ENCODE measurements at places on chromosomes 12 and 14.

- no peak for DNase-seq
Observed at GRCh38 chr14:105492031-105492970, 1.3 kb downstream of the TEDC1 start.

DNA sequence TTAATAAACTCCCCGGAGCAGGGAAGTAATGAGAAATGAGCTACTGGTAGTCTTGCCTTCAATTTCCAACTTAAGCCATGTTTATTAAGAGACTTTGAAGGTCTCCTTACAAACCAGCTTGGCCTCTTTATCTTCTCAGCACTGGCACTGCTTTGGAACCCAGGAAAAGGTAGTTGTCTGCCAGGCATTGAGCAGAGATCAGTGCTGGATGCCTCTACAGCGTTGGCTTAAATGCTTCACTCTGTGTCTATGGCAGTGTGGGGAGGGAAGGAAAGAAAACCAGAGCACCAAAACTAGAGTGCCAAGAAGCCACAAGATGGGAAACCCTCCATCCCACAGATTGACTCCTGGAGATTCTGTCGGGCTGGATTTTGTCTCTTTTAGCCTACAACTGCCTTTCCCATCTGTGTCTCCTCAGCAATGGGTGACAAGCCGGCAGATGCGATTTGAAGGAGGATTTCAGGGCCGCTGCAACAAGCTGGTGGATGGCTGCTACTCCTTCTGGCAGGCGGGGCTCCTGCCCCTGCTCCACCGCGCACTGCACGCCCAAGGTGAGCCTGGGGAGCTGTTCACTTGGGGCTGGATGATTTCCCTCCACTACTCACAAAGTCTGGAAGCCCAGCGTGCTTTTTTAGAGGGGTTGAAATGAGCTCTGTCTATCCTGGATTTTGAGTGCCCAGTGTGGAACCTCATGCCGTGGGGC lies 57.3 kb downstream of the FNTB start:
- DNase-seq = no peak

- no peak for DNase-seq
Observed at GRCh38 chr14:75773046-75773445, 112.0 kb downstream of the TTLL5 start.

GRCh38 chr12:9687228-9687627 lies 17.7 kb downstream of the CLEC2D start:
- DNase-seq = no peak

DNA sequence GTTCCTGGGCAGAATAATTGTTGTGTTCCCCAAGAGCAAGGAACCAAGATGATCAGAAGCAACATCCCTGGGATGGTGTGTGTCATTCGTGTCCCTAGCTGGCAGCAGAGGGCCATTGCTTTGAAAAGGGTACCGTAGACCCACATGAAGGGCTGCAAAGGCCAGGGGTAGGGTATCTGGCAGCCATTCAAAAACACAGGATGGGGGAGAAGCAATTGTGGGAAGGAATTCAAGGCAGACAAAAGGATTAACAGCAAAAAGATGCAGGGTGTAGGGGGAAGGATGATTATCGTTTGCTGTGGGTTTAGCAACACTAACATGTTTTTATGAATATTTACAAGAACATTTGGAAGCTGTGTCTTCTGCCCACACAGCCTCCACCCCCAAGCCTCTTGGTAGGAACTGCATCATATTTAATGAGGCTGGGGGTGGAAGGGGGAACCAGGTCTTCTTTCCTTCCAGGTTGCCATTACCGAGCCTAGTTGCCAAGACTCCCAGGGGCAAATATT lies 169.0 kb upstream of the G2E3 start:
- no peak for DNase-seq

GRCh38 chr12:111788178-111788654 lies 21.5 kb downstream of the ALDH2 start:
- no peak for DNase-seq

GRCh38 chr12:28780096-28780495 lies 369.0 kb upstream of the FAR2 start:
- no peak for DNase-seq

GRCh38 chr12:55830601-55831446 lies 1.4 kb upstream of the DNAJC14 start:
- peak; percentile 54 for DNase-seq

DNA sequence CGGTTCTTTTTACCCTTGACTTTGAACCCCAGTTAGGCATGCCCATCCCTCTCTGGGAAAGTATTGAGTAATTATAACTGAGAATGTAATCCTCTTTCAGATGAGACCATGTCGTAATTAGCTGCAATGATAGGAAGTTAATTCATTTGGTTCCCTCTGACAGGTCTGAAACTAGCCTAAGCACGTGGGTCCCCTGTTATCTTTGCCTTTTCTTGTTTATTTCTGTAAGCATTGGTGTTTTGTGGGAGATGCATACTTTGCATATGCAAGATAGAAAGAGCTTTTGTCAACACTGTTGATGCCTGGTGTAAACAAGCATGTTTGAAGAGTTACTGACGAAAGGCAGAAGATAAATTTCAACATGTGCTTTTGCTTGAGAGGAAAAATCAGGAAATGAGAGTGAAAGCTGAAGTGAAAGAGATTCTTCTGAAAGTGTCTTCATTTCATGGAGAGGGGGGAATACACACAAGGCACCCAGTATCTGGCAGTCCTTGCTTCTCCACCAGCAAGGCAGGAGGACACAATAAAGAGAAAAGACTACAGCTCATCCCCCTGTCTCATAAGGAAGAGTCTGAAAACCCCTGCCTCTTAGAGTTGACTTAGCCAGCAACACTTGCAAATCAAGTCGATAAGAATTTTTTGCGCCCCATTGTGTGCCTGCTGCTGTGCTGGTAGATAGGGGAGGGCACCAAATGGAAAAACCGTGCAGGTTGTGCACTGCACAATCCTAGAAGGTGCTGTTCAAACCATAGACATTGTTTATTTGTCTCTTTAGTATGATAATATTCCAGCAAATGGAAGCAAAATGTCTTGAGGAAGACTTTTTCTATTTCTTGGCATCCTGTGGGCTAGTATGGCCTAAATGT lies 77.8 kb downstream of the SLC24A4 start:
- no peak for DNase-seq

- no peak for DNase-seq
Observed at GRCh38 chr14:37515771-37516170, 79.3 kb downstream of the FOXA1 start.

- no peak for DNase-seq
Observed at GRCh38 chr12:94702696-94703095, 52.3 kb upstream of the TMCC3 start.

- no peak for DNase-seq
Observed at GRCh38 chr12:79925492-79925891, 9.4 kb downstream of the PPP1R12A start.

GRCh38 chr14:102095871-102096568 lies 9.2 kb upstream of the HSP90AA1 start:
- DNase-seq = no peak

DNA sequence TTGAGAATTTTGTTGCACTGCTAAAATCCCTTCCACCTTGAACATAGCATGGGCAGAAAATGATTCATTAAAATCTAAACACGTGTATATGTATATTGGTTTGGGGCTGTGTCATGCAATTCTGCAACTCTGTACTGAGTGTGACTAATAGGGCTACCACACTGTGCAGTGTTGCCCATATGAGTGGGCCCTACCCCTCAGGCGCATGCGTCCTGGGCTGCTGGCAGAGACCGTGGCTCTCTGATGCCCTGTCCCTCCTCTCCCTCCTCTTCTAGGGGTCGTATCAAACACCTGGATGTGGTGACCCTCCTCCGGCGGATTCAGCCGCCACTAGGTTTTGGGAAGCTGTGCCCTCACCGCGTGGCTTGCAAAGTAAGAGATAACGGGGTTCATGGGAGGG lies 128.4 kb upstream of the FKBP4 start:
- DNase-seq = no peak

GRCh38 chr12:30913323-30913722 lies 13.2 kb upstream of the TSPAN11 start:
- DNase-seq = no peak

DNA sequence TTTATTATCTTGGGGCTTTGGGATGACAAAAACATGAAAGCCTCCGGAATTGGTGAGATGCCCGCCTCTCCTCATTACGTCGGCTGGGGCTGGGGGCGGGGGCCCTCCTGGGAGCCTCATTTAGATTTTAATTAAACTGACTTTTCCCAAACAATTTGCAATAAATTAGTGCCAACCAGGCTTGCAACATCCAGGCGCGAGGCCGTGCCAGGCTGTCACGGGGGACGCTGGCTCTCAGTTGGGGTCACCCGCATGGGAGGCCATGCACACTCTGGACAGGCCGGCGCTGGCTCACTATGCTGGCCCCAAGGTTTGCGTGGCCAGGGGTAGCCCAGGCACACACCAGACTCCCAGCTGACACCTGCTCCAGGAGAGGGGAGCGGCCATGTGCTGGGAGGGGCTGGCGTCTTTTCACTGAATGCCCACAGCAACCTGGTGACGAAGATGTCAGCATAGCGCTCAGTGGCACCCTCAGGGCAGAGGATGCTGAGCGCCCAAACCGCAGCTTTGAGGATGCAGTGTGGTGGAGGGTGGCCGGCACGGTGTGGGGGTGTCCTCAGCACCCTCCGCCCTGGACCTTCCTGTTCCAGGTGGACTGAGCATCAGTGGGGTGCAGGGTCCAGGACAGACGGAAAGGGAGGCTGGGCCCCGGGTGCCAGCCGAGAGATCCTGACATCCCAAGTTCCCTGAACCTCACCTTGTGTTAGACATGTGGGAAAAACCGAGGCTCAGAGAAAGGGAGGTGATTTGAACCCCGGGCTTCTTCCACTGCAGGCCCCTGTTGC lies 190.8 kb upstream of the C14orf180 start:
- no peak for DNase-seq

- no peak for DNase-seq
Observed at GRCh38 chr14:37329189-37330001, 131.7 kb downstream of the MIPOL1 start.

GRCh38 chr14:22073801-22074200 lies 400.2 kb upstream of the OR4E1 start:
- DNase-seq = no peak

GRCh38 chr14:64715628-64716412 lies 11.6 kb downstream of the PLEKHG3 start:
- DNase-seq = no peak

DNA sequence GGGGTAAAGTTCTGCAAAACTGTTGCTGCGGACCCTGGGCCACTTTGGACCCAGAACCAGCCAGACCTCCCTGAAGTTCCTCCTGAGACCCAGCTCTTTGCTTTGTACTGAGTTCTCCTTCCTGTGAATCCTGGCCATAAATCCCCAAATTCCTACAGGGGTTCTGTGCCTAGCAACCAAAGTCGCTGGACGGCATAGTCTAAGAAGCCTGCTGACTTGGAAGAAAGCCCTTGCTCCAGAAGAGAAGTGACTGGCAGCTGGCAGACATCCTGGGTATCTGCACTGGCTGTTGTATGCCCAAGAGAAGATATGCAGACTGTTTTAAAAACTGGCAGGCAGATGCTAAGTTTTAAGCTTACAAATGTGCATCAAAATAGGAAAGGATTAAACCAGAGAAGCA lies 99.9 kb upstream of the SLC24A4 start:
- no peak for DNase-seq

GRCh38 chr12:59847127-59847526 lies 251.3 kb downstream of the SLC16A7 start:
- no peak for DNase-seq

DNA sequence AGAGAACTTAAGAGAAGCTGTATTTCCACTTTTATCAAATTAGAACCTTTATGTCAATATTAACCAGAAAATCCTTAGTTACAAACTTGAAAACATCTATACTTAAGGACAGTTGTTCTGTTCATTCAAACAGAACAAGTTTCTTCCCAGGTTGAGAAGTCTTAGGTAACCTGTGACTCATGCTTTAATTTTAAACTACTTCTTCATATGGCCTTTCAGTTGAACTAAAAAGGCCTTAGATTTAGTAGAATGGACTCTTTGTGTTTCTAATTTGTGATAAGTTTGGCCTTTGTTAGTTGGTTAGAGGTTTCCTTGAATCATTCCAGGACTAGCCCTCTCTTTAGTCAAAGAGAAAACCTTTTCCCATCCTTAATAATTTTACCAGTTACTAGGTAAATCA lies 274.2 kb downstream of the FUT8 start:
- no peak for DNase-seq

- DNase-seq = no peak
Observed at GRCh38 chr14:29810682-29811081, 117.0 kb downstream of the PRKD1 start.

- DNase-seq = no peak
Observed at GRCh38 chr12:11752403-11753149, 103.1 kb downstream of the ETV6 start.

GRCh38 chr12:51361161-51362016 lies 14.9 kb upstream of the CELA1 start:
- DNase-seq = no peak

DNA sequence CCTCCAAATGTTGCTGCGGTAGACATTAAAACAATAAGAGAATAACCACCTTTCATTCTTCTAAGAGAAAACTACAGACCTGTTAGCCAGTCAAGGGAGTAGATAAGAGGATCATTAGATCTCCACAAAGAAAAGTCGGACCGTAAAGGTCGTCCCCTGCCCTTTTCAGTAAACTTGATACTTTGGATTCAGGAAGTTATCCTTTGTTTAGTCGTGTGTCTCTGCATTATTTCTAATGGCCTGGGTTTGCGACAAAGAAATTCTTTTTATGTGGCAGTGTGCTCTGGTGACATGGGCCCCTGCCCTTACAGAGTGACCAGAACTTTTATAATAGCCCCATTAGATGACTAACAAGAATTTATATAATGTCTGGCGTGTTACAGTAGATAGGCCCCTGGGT lies 44.6 kb upstream of the EVL start:
- DNase-seq = no peak

DNA sequence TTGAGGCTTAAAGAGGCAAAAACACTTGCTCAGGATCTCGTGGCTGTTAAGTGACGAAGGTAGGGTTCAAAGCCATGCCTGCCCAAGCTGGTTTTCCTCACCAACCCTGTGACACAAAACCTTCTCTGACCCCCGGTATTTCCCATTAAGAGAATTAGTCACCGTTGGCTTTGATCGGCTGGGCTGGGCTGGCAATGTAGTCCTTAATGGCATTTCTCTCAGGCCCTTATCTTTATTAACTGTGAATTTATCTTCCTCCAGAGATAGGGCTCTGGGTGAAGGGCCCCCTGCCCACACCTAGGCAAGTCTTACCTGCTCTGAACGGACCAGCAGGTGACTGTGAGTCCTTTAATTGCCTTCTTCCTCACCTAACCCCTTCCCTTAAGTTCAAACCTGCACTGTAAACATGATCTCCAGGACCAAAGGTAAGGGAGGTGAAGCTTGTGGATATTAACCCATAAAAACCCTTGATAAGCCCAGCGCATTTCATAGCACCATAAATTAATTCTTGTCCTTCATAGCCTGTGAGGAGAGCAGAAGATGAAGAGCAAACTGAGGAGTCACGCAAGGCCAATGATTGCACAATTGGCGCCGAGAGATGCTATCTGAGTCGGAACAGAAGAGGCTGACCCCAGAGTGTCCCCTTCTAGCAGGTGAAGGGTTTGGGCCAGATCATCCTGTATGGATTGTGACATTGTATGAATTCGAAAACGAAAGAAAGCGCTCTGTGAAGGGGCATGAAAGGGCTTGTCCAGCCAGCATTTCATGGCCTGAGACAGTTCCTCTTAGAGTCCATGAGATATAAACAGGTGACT lies 790.8 kb upstream of the TBX3 start:
- no peak for DNase-seq

GRCh38 chr14:57244106-57244505 lies 24.6 kb downstream of the EXOC5 start:
- no peak for DNase-seq

GRCh38 chr12:53217051-53217930 lies 10.2 kb upstream of the ITGB7 start:
- DNase-seq = no peak

- DNase-seq = no peak
Observed at GRCh38 chr12:57720606-57721595, 17.6 kb downstream of the AGAP2 start.

All from stimulated activated CD4-positive, alpha-beta T cell treated with anti-CD3 and anti-CD28 coated beads, Interleukin-4, amount 100 ng/mL, for 1 hour (primary cell).